ENCODE measurements at places on chromosomes 4 and X.
A peak's percentile ranks its signal among the peaks of the same experiment; 100 is the strongest.

GRCh38 chr4:86640469-86640868, 46.4 kb downstream of the PTPN13 start:
- no peak for DNase-seq

GRCh38 chr4:63787326-63787725, 621.9 kb downstream of the TECRL start:
- DNase-seq, result no peak

DNA sequence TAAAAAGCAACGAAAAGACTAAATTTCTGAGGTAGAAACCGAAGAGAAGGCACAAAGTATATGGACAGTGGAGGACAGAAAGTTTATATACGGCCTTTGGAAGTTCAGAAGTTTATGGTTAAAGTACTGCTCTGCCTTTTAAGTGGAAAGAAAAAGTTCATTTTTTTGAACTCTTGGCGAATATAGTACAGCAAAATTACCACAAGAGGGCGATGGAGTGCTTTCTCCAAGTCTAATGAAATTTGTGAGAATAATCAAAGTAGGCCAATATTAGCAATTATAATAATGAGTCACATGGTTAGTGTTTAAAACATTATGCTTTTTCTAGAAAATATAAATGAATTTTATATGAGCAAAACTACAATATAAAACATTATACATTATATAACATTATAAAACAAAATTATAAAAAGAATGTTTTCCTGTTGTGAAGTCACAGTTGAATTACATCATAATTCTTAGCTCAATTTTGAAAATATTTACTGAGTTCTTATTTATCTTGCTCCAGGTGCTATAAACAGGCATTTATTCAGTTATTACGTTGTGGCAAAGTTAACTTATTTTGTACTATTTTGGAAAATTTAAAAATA, 136.2 kb upstream of the BMPR1B start:
- DNase-seq, result no peak

- no peak for DNase-seq
These were observed 1.6 kb downstream of the LONRF3 start for GRCh38 chrX:118975831-118976598.

DNA sequence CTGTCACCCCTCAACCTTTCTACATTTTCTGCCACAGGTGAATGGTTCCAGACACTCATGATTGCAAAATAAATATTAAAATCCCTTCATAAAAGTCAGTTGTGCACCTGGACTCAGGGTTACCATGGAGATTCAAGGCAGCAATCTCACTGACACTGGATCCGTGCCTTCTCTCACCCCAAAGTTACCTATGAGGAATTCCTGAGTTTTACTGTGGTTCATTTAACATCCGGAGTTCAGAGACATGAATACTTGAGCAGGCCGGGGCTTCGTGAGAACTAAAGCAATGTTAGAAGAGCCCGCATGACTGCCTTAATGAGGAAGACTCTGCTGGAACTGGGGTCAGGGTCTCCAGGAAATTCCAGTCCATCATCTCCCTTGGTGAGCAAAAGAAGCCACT, 12.5 kb upstream of the CLNK start:
- peak; percentile 58 for DNase-seq

DNA sequence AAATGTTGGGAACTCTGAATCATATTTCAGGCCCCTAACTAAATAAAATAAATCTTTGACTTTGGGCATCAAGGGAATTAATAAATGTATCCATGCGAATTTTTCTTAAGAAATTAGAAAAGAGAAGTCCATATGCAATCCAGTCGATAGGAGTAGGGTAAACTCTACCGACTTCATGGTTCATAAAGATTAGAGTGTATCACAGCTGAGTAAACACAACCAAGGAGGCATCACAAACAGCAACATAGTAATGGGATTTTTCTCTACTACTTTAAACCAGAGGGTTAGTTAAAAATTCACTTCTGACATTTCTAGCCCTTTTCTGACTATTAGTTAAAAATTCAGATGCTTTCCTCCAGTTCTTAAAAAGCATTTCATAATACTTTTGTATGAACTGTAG, 19.9 kb downstream of the SEPTIN11 start:
- peak; percentile 30 for DNase-seq

DNA sequence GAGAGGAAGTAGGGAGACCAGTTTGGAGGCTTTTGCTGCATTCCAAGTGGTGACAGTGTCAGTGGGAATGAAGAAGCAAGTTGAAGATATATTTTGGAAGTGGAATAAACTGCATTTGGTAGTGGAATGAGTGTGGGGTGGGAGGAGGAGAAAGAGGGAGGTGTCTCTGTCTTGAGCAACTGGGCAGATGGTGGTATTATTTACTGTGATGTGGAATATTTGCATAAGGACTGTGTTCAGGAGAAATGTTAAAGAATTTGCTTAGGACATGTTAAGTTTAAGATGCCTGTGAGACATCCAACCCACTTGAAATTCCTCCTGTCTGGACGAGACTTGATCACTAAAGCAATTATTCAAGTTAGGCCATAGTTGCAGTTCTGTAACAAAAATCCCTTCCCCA, 448.9 kb upstream of the AMOT start:
- no peak for DNase-seq

DNA sequence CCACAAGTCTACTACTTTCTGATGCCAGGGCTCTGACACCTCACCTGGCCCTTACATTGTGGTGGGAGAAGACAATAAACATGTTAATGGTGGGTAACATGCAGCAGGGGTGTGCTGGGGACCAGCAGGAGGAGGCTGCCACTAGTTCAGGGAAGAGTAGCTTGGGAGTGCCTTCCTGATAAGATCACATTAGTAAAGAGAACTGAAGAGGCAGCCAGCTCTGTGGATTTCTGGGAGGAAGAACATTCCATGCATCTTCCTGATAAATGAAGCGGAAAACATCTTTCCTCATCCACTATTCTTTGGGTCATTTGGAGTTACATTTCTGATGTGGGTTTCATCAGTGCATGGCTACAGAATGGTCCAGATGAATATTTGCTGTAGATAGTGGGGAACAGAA, 9.0 kb downstream of the RNF150 start:
- no peak for DNase-seq

GRCh38 chr4:111992351-111993168, 152.7 kb upstream of the FAM241A start:
- no peak for DNase-seq

GRCh38 chr4:2356123-2357069, 62.0 kb downstream of the ZFYVE28 start:
- no peak for DNase-seq

DNA sequence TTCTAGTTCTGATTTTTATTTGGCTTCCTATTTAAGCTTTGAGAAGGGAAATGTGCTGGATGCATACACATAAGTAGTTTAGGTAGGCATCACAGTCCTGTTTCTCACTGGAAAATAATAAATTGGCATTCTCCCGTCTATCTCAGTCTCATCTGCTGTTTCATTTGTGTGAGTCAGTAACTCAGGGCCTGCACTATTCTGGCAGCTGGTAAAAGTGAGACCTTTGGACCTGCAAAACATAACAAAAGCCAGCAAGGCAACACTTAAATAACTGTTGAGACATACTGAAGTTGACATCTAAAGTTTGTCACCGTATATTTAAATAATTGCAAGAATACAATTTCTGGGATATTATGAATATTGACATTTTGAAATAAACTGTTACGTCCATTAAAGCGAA, 8.6 kb upstream of the UBQLN2 start:
- no peak for DNase-seq

- no peak for DNase-seq
These were observed 4.7 kb upstream of the GSX2 start for GRCh38 chr4:54095110-54095825.

Data from NCI-H187 (cell line).